ENCODE measurements at places on chromosomes 4 and X.
A peak's percentile ranks its signal among the peaks of the same experiment; 100 is the strongest.

GRCh38 chr4:19971829-19972228, 279.9 kb upstream of the SLIT2 start:
- no peak for ATAC-seq

- no peak for ATAC-seq
Observed at GRCh38 chr4:11042760-11043159, 358.2 kb upstream of the CLNK start.

- no peak for ATAC-seq
Observed at GRCh38 chrX:131779741-131780140, 235.9 kb downstream of the OR13H1 start.

GRCh38 chr4:8437281-8437680, 3.2 kb downstream of the ACOX3 start:
- ATAC-seq = no peak

- no peak for ATAC-seq
Observed at GRCh38 chrX:39214387-39215126, 413.3 kb downstream of the MID1IP1 start.

- ATAC-seq = no peak
Observed at GRCh38 chrX:70481471-70482270, 37.0 kb downstream of the DLG3 start.

- no peak for ATAC-seq
Observed at GRCh38 chr4:112099701-112100297, 45.5 kb upstream of the FAM241A start.

DNA sequence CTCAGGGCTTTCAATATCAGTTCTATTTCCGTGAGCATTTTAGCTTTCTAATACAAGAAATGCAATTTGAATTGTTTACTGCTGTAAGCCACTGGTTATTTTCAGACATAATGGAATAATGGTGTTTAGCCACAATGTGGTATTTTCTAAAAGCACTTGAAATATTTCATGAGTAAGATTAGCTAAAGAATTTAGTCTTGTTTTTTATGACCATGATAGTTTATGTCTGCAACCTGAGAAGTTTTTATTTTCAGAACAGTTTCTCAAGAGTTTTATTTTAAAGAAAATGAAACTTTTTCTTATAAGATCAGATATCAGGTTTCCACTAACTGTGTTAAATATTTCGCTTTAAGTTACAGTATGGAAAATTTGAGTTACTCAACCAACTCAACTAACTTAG, 60.2 kb downstream of the SLIT2 start:
- ATAC-seq = no peak

- ATAC-seq = no peak
Observed at GRCh38 chr4:176036585-176037205, 28.9 kb upstream of the WDR17 start.

DNA sequence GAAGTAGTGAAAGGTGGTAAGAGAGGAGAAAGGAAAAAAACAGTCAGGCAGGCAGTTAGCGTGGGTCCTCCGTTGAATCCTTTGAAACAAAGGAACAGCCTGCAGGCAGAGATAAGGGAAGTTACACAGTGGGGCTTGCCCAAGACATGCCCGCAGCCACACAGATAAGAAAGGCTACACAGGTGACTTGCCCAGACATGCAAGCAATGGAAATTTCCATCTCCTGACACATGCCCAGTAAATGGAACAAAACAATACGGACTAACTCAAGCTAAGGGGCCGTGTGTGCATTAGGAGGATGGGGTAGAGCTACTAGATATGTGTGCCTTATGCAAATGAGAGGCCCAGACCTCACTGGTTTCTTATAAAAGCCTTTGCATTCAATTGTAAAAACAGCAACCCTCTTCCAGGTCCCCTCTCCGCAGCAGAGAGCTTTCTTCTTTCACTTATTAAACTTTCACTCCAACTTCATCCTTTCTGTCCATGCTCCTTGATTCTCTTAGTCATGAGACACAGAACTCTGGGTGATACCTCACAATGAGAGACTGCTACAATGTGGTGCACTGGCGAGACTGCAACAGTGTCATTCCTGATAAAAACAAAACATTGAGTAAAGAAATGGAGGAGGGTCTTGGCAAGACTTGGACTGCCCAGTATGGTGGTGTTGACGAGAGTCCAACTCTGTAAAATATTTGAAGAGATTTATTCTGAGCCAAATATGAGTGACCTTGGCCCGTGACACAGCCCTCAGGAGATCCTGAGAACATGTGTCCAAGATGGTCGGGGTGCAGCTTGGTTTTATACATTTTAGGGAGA, 997.4 kb upstream of the PRKX start:
- no peak for ATAC-seq

DNA sequence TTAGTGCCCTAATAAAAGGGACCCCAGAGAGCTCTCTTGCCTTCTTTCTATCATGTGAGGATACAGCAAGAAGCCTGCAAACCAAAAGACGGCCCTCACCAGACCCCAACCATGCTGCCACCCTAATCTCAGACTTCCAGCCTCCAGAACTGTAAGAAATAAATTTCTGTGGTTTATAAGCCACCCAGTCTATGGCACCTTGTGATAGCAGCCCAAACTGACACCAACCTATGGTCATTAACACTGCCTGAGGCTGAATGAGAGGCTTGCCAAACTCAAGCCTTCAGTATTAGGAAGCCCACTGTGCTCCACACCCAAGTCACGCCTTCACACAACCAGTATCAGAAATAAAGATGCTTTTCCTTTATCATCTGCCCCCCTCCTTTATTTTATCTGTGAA, 127.3 kb upstream of the KLF3 start:
- ATAC-seq = no peak

- no peak for ATAC-seq
Observed at GRCh38 chr4:172546782-172547181, 621.8 kb upstream of the GALNT7 start.

GRCh38 chr4:83151651-83152050, 37.1 kb upstream of the PLAC8 start:
- no peak for ATAC-seq

DNA sequence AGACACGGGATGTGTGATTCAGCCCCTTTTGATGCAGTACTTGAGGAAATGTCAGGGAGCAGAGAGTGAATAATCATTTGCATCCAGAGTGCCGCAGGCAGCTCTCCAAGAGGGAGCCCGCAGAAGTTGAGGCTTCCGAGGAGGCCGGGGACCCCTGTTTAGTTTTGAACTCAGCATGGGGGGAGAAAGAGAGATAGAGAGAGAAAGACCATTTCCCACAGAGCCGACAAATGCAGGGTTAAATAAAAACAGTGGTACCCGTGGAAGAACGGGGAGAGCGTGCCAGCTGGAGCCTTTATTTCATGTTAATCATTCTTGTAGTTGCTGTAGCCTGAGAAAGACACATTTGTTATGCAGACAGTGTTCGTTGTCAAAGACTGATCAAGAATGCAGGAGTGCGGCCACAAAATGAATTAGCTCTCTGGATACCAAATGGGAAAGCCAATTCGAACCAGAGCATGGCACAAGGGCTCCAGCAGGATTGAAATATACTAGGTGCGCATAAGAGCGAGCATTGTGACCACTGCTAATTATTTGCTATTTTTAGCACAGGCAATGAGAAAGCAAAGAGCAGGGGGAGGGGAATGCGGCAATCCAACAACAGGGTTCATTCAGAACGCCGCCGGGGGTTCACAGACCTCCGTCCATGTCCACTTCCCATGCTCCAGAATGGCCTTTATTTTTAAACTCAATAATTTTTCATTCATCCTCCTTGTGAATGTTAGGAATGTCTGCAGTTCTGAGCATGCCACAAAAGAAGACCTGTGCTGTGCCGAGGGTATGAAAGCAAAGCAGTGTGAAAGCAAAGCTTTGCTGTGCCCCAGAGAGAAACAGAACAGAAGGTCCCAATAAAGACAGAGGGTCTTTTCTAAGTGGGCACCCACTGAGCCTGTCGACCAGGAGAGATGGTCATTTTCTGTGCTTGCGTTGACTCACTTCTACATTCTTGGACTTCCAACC, 243.9 kb upstream of the VCX3A start:
- no peak for ATAC-seq

- ATAC-seq = no peak
Observed at GRCh38 chr4:85889314-85889713, 414.4 kb downstream of the ARHGAP24 start.

- ATAC-seq = no peak
Observed at GRCh38 chr4:188781655-188782054, 642.4 kb downstream of the TRIML1 start.

GRCh38 chr4:153071958-153072598, 132.2 kb upstream of the TRIM2 start:
- no peak for ATAC-seq

DNA sequence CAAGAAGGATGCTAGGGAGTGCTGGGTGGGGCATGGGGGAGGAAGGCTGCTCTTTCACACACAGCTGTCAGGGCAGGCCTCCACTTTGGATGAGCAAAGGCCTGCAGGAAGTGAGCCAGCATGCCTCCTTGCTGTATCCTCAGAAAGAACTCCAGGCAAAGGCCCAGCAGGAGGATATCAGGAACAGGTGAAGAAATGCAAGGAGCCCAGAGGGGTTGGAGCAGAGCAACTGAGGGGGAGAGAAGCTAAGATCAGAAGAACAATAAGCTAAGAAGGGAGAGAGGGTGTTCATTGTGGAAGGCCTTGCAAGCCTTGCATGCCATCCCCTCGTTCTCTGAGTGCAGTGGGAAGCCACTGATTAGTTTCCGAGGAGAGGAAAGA, 115.1 kb downstream of the CAMK2D start:
- no peak for ATAC-seq

- no peak for ATAC-seq
Observed at GRCh38 chr4:164239976-164240375, 514.0 kb upstream of the SMIM31 start.

- no peak for ATAC-seq
Observed at GRCh38 chrX:30533835-30534234, 43.7 kb downstream of the TASL start.

- ATAC-seq = peak; percentile 93
Observed at GRCh38 chrX:136251041-136251991, at the start of gene MAP7D3. MAP7D3 (minus strand) TSS chrX:136251400; CDS start chrX:136251358, 42 bp downstream.

GRCh38 chr4:145014365-145014764, 83.6 kb downstream of the ANAPC10 start:
- ATAC-seq = no peak

GRCh38 chr4:15753786-15754185, 24.3 kb upstream of the CD38 start:
- ATAC-seq = no peak

DNA sequence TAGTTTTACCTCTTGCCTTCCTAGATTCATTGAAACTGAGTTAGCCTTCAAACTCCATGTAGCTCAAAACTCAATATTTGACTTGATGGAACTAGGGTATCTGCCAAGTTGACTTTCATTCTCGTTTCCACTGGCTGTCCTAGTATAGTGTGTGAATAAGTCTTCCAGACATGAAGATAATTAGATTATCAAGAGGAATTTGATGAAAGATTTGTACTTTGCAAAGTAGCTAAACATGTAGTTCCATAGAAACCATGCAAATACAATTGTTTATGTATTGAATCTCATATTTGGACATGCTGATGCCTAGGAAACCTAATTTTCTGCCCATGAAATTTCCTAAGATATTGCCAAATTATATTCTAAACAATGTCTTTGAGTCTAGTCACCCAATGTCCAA, 297.5 kb downstream of the ARHGAP24 start:
- no peak for ATAC-seq

Measured in activated CD4-positive, CD25-positive, alpha-beta regulatory T cell treated with anti-CD3 and anti-CD28 coated beads, Interleukin-2, amount 50 U/mL, for 24 hours (primary cell).